GM04504 (cell line): ENCODE measurements at places on chromosomes 4 and X.

- no peak for DNase-seq
Measured at GRCh38 chrX:51463322-51463721, 33.1 kb downstream of the NUDT11 start.

DNA sequence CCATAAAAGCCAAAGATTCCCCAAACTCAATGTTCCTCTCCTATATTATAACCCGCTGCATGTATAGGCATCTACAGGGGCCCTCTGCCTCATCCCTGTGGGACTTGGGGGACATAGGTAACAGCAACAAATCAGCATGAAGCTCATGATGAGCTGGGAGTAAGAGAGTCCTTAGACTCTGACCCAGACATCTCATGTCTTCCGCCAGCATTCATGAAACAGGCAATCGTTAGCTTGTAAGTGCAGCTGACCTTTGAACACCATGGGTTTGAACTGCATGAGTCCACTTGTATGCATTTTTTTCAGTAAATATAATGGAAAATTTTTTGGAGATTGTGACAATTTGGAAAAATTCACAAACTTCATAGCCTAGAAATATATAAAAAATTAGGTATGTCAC, 10.4 kb upstream of the SCOC start:
- no peak for DNase-seq

DNA sequence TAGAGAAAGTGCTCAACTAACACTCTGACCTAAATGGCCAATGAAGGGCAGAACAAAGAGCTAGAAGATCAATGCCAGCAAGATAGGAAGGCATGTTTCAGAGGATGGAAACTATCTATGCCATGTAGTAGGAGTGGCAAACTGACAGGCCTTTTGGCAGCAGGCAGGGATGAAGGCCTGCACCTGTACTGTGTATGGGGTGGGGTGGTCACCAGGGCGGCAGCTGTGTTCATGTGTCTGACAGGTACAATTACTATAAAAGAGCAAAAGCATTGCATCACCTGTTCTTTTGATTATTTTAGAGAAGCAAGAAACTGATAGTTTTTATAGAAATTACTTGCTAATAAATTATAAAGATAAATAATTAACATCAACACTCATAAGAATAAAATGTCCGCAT, 239.1 kb downstream of the CAMK2D start:
- DNase-seq = no peak

DNA sequence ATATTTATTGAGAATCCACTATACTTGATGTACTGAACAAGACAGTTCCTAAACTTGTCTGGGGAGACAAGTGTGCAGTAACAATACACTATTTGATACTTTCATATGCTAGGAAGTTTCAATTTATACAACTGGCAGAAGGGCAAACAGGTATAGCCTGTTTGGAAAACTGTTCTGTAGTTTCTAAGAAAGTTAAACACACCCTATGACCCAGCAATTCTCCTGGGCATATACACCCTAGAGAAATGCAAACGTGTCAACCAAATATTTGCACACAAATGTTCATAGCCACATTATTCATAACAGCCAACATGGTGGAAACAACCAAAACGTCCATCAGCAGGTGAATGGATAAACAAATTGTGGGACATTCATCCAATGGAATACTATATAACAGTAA, 64.0 kb upstream of the BRS3 start:
- DNase-seq = no peak

DNA sequence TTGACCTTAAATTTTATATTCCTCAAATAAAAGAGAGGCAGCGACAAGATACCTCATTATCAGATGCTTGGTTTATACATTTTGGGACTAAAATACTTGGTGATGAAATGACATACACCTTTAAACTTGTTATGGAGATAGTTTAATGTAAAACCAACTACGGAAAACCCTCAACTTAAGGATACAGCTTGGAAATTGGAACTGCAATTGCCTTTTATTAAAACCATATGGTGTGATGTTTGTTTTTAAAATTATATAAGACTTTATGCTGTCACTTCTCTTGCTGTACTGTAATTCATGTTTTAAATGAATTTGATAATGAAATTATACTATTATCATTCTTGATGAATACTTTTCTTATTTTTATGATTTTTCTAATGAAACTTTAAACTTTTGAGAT, 25.9 kb downstream of the METTL14 start:
- DNase-seq = no peak

DNA sequence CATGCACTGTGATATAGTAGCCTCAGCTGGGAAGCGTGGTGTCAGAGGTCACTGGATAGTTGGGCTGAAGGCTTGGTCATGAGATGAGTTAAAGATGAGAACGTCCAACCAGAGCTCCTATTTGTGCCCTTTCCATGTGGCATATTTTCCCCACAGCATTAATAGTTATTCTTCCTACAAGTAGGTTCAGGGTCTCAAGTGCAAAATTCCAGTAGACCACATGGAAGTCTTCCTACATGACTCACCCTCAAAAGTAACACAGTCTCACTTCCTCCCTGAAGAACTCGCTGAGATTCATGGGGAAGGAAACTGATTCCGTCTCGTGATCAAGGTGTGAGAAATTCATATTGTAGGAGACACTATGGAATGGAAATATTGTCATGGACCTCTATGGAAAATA, 1212.5 kb upstream of the PRKX start:
- no peak for DNase-seq

DNA sequence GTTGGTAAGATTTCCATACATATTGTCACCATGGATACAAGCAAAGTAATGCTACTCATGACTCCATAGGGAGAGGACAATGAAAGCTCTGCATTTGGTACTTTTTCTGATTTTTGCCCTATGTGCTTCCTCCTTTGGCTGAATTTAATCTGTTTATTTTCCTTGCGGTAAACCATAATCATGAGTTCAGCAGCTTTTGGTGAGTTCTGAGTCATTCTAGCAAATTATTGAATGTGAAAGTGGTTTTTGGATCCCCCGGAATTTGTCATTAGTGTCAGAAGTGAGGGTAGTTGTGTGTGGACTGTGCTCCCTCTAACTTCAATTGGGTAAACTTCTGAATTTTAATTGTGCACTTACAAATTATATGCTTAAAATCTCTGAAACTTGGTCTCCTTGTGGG, 170.3 kb downstream of the MOSPD2 start:
- no peak for DNase-seq

- DNase-seq = no peak
Measured at GRCh38 chrX:50111742-50112141, 89.1 kb downstream of the AKAP4 start.
